ENCODE measurements at places on chromosomes 1 and 21. TPM values are rescaled to one million over a fixed set of nuclear protein-coding genes. Genes with fewer than 3 reads are reported as not detected.

Gene PTGS2
- total RNA-seq = not detected

Gene RCSD1
- total RNA-seq = 121 TPM

Gene ALG14
- 0.88 TPM for total RNA-seq

GRCh38 chr1:110155878-110156522, 5.7 kb downstream of the SLC6A17 start:
- DNase-seq = peak; percentile 68

DNA sequence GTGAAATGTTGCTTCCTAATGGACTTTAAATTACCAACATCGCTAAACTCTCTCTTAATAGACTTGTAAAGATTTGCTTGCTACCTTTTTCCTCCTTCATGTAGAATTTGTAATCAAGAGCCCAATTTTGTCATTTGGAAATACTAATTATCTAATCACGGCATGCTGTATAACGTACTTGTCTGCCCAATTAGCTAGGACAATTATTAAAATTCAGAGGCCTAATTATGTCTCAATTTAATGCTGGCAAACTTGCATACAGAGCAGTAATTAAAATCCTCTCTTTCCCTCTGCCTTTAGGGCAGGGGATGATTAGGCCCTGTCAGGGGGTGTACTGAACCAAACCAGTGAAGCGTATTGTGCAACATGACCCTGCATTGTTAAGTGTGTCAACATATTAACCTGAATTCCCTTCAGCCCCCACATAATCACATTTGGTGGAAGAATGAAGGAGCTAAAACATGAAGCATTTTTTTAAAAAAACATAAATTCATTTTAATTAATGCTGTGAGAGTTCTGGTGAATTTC, 137.4 kb upstream of the BARHL2 start:
- DNase-seq = no peak

Gene S100A13
- 237 TPM for total RNA-seq

Gene TFF3
- total RNA-seq = 3.1 TPM

GRCh38 chr1:3790500-3790923, 5.8 kb downstream of the LRRC47 start:
- no peak for DNase-seq

Gene GBP2
- total RNA-seq = 111 TPM

DNA sequence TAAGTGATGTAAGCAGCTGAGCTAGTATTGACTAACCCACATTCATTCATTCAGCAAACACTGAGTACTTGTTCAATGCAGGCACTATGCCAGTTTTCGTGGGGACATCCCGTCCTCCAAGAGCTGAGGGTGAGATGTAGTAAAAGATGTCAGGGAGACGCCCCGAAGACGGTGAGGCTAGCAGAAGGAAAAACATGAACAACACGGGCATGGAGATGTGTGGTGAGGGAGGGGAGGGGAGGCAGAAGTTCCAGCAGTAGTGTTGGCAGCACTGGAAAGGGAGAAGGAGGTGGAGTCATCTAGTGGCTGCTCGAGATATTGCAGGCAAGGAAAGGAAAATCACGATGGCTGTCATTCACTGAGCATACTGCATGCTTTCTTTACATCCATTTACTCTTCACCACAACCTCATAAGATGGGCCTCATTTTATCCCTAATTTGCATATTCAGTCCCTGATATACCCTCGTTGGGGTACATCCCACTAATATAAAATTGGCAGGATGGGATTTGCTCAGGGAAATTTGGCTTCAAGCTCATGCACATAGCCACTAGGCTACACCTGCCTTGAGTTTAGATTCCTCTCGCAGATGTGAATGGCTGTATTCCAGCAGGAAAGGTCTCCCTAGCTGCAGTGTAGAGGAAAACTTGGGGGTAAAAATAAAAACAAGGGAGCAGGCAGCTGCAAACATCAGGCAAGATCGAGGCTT, 14.5 kb downstream of the PDZK1IP1 start:
- DNase-seq = peak; percentile 65

DNA sequence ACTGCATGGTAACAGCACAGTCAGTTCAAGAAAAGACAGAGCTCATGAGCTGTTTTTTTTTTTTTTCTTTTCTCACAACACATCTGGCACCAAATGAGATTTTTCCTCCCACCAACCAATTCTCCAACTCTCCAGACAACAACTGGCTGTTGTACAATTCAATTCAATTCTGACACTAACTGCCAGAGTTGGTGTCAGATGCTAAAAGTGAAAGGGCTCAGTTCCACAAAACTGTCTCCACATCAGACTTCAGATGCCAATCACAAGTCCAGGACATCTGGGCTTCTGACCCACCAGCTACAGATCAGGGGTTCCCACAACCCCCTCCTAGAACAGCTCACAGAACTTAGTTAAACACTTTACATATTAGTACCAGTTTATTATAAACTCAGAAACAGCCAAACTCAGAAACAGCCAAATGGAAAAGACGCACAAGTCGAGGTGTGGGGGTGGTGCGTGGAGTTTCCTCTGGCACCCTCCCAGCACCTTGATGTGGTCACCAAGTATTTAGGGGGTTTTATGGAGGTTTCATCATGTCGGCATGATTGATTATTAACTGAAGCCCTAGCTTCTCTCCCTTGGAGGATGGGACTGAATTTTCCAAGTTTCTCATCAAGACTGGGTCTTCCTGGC, 39.2 kb upstream of the LRRC8D start:
- no peak for DNase-seq

GRCh38 chr1:43979528-43980254, 681 bp downstream of the B4GALT2 start:
- DNase-seq = peak; percentile 65

GRCh38 chr1:1926346-1926811, 7.3 kb upstream of the TMEM52 start:
- no peak for DNase-seq

- no peak for DNase-seq
Measured at GRCh38 chr1:46718340-46718726, 581 bp downstream of the EFCAB14 start.

Gene IFI44L
- total RNA-seq = 41.6 TPM

GRCh38 chr21:46100426-46100825, 2.5 kb downstream of the COL6A2 start:
- DNase-seq = no peak

- no peak for DNase-seq
Measured at GRCh38 chr1:220691053-220691684, 1.0 kb downstream of the C1orf115 start.

GRCh38 chr1:56576880-56577405, 2.4 kb downstream of the PLPP3 start:
- DNase-seq = peak; percentile 50

GRCh38 chr1:159000070-159000409, 9.7 kb upstream of the IFI16 start:
- no peak for DNase-seq

Gene FCRLA
- 0.68 TPM for total RNA-seq
